ENCODE measurements at places on chromosomes 16 and 17.

DNA sequence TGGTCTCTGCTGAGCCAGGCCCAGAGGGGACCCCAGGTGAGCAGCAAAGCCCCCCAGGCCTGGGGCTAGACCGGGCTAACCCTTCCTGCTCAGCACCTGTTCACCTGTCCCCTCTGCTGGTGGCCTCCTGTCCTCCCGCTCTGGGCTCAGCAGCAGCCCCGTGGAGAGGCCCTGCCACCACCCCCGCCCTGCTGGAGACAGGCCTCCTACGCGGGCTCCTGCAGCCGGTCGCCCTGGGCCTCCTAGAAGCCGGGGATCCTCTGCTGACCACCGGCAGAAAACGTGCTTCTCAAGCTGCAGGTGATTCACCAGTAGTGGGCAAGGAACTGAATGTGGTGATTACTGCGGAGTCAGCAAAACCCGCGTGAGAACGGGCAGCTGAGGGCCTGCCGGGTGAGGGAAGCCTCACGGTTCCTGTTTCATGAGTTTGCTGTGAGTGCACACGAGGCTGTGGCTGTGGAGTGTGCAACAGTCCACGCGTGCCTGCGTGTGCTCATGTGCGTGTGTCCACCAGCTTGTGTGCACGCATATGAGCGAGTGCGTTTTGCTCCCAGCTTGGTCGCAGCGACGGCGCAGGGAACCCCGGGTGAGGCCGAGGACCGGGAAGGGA lies 792 bp downstream of the SECTM1 start:
- DNase-seq: no peak

- no peak for DNase-seq
These were observed 16.0 kb downstream of the FBXO31 start for GRCh38 chr16:87367529-87367928.

DNA sequence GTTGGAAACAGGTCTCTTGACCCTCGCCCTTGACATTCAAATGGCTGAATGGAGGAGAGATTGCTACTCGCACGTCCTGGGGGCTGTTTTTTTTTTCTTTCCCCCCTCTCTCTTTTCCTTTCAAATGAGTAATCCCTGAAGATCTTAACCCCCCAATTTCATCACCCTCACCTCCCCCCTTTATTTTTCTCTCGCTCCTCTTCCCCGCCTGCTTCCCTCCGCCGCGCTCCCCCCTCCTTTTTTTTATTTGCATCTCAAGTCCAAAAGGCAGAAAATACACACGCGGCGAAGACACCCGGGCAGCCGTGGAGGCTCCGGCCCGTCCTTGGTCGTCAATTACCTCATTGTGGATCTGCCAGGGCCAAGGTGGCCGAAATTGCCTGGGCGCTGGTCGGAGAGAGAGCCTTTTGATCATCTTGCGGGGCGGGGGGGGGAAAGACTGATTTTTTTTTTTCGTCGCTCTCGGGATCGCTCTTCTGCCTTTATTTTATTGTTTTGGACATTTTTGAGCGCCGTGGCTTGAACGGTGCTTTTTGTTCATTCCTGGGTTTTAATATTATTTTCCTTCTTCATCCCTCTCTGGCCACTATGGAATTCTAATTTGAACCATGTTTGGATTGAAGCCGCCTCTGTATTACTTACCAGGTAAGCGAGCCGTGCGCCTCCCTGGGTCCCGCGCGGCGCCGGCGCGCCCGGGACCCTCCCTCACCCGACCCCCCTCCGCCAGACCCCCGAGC lies 57.2 kb upstream of the GSE1 start:
- DNase-seq: peak; percentile 69

DNA sequence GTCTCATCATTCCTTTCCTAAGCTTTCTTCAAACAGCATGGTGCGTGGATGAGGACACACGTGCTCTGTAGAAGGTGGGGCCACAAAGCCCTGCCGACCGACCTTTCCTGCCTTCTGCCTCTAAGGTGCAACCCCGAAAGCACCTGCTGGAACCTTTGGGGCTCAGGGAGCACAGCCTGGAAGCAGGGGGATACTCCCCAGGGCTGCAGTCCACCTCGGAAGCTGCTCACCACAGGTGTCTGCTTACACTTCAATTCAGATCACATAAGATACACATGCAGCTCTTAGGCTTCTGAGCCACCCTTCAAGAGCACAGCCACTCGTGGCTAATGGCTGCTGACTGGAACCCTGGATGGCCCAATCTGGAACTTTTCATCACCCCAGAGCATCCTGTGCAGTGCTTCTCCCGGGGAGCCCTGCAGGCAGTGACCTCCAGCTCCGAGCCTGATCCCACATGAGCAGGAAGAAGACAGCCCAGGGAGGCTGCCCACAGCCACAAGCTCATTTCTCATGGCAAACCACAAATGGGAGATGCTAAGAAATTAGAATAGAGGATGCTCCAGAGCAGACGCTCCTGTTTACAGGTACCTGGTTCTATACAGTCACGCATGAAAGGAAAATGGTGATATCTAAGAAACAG lies 162.3 kb upstream of the FOXF1 start:
- no peak for DNase-seq

DNA sequence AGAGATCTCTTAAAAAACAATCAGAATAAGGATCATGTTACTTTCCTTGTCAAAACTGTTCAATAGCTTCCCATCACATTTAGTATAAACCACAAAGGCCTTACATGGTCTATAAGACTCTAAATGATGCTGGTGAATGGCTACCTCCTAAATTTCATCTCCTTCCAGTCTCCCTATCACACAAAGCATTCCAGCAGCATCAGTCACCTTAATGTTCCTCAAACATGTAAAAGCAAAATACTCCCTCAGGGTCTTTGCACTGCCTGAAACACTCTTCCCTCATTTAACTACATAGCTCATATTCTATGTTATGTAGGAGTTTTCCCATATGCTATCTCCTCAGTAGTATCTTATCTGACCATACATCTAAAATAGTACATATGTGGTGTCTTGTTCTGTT lies 53.5 kb upstream of the INTS2 start:
- no peak for DNase-seq

DNA sequence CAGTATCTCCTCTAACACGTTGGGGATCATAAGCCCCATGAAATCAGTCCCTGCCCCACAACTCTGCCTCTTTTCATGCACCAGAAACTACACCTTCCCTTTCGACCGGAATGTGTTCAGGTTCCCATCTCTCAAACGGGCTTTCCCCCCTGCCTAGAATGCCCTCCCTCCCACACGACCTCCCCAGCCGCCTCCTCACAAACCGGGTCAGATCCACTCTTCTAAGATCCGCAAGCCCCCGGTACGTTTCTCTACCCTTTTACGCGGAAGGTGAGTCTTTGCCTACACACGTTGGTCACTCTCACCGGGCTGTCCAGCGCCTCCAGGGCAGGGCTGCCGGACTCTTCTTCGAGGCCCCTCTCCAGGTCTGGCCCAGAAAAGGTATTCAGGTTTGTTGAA lies 708 bp downstream of the DHX33 start:
- DNase-seq: peak; percentile 29

DNA sequence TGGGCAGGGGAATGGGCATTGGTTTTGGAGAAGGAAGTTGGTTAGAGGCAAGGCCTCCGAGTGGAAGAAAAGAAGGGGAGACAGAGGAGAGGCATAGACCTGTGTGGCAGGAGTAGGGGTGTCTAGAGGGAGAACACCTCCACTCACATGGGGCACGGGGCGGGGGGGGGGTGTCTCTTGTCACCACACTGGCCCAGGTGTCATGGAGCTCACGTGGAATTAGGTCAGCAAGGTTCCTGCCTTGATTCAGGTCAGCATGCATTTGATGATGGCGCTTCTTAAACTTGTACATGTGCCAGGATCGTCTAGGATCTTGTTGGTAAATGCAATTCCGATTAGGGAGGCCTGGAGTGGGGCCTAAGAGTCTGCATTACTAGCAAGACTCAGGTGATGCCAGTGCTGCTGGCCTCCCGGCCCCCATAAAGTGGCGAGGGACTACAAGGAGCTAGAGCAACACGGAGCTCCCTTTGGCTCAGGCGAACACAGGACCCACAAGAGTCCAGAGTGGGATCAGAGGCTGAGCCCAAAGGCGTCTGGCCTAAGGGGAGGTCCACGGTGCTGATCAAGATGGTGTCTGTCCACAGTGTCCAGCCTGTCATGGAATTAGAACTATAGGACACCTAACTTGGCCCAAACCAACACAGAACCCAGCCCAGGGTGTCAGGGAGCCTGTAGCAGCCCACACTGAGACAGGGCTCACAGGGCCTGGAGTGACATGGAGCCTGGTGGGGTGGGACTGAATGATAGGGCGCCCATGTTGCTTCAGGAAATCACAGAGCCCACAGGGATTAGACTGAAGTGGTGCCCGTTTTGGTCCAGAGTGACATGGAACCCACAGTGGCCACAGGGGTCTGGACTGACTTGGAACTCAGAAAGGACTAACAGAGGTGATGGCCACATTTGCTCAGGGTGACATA lies 16.7 kb downstream of the EPOP start:
- DNase-seq: no peak

DNA sequence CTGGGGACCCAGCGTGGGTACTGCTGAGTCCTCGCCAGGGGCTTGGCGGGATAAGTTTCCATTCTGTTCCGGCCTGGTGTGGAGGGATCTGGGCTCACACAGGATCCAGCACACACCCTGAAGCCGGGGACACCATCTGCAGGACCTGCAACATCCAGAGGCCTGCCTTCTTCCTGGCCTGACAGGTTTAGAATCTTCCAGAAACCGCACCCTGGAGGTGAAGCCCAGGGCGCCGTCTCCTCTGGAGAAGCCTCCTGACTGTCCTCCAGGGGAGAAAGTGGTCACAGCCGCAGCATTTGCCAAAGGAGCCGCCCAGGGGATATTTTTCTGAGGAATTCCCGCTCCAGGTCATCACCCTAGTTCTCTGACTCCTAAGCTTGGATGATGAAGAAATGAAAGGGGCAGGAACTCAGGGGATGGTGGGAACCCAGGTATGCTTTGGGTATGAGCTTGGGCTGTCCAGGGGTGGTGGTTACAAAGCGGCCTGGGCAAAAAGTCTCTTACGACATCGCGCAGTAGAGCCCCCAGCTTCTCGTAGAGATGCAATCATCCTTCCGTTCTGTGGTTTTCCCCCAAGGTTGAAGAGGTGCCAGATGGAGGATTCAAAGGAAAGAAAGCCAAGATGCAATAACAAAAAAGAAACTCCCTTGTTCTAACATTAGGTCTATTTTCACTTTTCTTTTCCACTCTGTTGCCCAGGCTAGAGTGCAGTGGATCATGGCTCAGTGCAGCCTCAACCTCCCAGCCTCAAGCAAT lies 9.1 kb upstream of the CRISPLD2 start:
- DNase-seq: peak; percentile 64

- DNase-seq: peak; percentile 67
These were observed 633 bp downstream of the TBC1D16 start for GRCh38 chr17:80034791-80035686.

DNA sequence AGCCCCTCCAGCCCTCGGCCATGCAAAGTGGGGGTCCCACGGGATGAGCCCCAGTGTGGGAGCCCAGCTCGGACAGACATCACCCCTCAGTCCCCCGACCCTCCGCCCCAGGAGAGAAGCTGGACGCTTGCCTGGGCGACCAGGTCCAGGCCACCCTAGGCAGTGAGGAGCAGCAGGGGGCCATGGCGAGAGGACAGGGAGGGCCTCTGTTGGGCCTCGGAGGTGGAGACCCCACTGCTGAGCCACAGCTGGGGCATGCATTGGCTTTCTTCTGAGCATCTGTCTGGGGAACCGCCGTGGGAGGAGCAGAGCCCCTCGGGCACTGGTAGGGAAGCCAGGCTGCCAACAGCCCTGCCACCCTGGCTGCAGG lies 13.0 kb downstream of the ACTG1 start:
- no peak for DNase-seq

GRCh38 chr16:85479972-85480726 lies 133.0 kb upstream of the GSE1 start:
- peak; percentile 82 for DNase-seq

- DNase-seq: no peak
These were observed 362.0 kb downstream of the SEC14L1 start for GRCh38 chr17:77502626-77503292.

- no peak for DNase-seq
These were observed 1.5 kb downstream of the ZFPM1 start for GRCh38 chr16:88454523-88454947.

DNA sequence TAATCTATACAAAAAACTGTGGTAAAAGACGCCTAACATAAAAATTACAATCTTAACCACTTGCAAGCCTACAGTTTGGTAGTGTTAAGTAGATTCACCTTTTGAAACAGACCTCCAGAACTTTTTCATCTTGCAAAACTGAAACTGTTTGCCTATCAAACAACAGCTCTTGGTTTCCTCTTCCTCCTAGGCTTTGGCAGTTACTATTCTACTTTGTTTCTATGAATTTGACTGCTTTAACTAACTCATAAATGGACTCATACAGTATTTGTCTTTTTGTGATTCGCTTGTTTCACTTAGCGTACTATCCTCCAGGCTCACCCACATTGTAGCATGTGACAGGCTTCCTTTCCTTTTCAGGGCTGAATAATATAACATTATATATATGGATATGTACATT lies 97.0 kb downstream of the PRKCA start:
- DNase-seq: no peak

DNA sequence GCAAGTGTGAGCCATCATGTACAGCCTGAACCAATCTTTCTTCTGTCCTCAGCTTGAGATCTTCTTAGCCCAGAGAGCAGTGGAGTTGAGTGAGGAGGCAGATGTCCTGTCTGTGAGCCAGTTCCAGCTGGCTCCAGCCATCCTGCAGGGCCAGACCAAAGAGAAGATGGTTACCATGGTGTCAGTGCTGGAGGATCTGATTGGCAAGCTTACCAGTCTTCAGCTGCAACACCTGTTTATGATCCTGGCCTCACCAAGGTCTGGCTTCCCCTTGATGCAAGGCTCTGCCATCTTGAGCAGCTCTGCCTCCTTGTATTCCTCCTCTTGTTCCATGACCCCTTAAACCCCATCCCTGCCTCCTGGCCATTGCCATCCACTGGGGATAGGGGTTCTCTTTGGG lies 9.6 kb downstream of the CDK5RAP3 start:
- DNase-seq: no peak

- DNase-seq: no peak
These were observed 2.0 kb upstream of the THUMPD1 start for GRCh38 chr16:20743591-20743990.

DNA sequence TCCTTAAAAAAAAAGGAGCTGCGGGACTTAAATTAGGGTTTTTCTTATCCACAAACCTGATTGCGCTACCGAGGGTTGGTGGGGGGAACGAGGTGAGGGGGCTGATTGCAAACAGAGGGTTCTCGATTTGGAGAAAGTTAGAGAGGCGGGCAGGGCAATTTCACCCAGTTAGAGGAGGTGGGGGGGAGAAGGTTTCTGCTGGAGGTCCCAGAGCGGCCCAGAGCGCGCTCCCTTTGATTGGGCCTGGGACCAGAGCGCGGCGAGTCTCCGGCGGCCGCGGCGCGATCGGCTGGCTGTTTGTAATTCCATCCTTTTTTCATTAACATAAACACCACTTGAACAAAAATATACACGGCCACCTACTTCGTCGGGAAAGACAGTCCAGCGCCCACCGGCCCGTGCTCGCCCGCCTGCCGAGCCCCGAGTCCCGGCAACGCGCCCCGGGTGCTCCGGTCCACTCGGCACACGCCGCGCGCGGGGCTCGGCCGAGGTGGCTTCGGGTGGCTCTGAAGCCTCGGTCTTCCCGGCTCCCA lies 13.3 kb upstream of the FOXF1 start:
- DNase-seq: peak; percentile 36
